NCI-H460 (cell line): ENCODE measurements at places on chromosomes 6 and 20.

DNA sequence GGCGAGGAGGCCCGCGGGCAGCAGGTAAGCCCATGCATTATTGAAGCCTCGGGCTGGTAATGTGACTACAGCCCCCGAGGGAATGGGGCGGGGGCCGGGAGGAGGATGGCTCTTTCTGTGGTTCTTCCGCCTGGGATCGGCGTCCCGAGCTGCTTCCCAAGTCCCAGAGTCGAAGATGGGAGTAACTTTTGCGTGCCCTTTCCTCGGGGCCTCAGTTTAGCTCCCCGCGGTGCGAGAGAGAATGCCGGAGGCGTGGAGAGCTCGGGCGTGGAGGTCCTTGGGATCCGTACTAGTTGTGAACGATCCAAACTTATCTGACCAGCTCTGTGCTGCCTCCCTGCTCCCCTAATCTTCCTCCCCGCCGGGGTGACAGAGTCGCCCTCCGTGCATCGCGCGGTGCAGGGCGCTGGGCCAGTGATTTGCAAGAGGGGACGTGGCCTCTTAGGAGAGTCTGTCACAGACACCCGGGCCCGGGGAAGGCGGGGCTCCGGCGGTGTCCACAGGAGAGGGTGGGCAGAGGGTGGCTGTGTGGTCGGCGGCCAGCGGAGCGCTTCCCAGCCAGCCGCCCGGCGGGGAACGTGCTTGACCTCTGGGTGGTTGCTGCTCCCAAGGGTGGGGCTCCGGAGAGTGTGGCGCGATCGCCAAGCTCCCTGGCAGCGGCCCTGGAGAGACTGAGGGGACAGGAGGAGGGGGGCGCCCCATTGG, 815 bp downstream of the UTRN start:
- no peak for DNase-seq

- no peak for DNase-seq
These were observed 41.7 kb downstream of the PHF3 start for GRCh38 chr6:63677282-63677681.

GRCh38 chr6:87897663-87898062, 150.0 kb upstream of the SPACA1 start:
- no peak for DNase-seq

GRCh38 chr6:158799051-158799792, 19.9 kb downstream of the EZR start:
- DNase-seq, result no peak

- DNase-seq, result no peak
These were observed 52.0 kb upstream of the KIF13A start for GRCh38 chr6:18039481-18039880.

DNA sequence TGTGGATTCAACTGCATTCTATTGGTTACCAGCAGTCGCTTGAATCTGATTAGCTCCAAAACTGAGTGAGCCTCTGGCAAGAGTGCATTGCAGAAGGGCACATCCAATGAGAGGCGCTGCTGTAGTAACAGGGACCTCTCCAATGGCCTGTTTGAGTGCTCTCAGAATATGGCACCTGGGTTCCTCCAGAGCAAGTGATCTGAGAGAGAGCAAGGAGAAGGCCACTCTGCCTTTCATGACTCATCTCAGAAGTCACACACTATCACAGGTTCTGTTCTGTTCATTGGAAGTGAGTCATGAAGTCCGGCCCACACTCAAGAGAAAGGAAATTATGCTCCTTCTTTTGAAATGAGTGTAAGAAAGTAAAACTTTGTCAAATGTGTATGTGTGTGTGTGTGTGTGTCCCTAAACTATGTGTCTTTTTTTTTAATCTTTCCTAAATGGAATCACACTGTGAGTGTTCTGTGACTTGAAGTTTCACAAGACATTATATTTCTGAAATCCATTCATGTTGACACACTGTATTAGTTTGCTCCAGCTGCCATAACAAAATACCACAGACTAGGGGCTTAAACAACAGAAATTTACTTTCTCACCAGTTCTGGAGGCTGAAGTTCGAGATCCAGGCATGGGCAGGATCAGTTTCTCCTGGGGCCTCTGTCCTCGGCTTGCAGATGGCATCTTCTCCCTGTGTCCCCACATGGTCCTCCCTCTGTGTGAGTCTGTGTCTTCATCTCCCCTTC, 138.3 kb upstream of the CDYL start:
- no peak for DNase-seq

DNA sequence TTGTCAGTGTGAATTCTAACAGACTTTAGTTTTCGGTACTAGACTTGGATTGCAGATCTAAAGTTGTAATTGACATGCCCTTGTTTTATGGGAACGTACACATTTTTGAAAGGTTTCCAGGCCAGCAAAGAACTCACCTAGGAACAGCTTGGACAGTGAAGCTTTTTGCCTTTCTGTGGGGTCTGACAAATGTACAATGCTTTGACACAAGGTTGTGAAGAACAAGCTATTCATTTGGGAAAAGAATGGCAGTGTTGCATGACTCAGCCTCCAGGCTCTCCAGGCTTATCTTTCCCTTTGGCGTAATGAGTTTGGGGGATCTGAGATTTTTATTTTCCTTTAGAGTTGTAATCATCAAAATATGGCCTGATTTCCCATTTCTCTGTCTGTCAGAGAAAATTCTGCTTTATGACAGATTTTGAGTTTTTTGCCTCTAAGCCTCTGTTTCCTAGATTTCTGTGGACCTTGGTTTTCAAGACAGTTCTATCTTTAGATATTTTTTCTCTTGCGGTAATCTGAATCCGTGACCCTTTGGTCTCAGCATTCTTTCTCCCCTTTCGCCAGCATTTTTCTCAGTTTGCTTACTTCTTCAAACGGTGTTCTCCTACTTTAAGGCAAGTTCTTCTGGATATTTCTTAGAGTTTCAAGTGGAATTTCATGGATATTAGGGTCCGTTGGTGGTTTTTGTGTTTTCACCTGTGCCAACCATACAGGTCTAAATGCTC, 221.0 kb downstream of the ADGB start:
- no peak for DNase-seq

DNA sequence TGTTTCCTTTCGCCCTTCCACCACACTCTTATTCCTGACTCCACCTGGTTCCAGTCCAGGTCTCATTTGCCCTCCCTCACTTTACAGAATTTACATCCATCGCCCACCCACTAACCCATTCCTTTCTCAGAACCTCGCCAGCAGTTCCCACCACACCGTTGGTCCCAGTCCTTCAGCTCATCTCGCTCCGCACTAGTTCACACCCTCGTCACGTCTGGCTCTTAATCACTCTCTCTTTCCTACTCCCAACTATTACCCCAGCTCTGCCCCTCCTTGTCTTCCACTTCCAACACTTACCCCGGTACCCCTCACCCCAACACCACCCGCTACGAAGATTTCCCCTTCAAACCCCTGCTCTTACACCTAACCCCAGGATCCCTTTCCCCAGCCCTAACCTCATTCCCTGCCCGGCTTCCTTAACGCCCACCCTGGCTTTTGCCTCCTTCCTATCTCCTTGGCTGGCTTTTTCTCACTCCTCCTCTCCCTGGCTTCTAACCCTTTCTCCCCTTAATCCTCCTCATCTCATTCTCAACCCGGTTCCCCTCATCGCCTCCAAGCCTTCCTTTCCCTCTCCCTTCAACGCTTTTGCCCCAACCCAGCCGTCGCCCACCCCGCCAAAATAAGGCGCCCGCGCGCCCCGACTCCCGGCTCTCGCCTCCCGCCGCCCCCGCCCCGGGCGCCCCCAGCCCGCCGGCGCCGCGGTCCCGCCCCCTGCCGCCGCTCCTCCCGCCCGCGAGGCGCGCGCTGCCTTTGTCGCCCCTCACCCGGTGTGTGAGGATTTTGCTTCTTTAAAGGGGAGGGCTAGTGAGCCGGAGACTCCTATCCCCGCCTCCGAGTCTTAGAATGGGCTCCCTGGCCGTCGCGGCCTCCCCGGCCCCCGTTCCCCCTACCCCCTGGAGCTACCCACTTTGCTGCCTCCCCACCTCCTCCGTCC, 542 bp downstream of the USP49 start:
- no peak for DNase-seq

DNA sequence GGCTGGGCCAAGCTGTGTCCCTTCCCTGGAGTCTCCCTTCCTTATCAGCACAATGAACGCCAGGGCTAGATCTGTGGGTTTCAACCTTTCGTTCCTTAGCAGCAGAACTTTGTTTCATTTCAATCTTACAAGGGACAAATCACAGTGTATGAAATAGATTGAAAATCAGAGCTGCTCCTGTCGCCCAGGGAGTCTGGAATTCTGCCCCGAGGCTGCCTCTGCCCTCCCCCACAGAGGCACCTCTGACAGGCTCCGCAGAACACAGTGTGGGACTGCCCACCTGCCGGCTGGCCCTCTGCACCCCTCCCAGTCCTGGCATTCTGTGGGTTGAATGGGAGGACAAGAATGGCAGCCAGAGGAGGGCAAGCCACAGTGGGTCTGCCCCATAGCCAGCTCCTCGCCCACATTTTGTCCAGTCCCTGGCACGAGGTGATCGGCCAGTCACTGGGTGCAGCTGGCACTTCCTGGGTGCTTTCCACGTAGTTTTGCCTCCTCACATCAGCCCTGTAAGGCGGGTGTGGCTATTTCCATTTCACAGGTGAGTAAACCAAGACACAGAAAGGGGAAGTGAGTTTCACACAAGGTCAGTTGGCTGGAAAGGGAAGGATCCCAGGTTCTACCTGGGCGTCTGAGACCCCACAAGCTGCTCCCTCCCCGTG, 26.1 kb downstream of the MANBAL start:
- no peak for DNase-seq

- no peak for DNase-seq
These were observed 7.6 kb upstream of the SRSF3 start for GRCh38 chr6:36586606-36587005.

- no peak for DNase-seq
These were observed 222.9 kb upstream of the DEFB112 start for GRCh38 chr6:50272611-50273010.

DNA sequence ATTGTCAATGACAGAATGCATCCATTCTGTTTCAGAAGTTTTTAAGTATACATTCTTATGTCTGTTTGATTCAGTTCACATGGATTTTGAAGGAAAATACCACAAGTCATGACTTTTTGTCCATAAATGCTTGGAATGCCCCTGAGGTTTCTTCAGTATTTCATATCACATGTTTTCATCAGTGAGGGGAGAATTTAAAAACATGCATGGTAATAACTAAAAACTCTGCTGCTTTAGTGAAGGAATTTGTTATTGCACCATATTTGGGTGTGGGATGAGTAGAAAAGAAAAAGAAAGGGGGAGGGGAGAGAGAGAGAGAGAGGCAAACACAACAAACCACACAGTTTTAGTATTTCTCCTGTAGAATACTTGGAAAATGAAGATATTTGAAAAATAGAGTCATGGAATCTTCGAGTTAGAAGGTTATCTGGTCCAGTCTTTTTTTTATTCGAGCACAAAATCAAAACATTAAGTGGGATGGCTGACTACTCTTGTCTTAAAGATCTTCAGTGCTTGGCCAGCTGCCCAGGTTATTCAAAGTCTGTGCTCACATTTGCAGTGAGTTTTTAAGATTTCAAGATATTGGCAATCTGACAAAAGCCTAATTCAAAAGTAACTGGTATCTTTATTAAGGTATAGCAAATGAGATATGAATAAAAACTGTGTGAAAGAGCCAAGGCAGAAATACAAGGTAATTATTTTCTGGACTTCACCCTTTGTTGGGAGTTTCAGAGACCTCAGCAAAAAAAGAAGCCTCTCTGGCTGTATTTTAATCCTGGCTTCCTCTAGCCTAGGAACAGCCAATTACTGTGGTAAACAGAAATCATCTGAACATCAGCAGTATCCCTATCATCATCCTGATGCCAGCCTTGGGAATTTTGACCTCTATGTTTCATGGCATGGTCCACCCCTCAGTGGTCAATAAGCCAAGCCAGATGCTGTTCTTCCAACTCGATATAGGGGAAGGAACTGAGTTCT, 687.9 kb upstream of the CITED2 start:
- DNase-seq, result peak; percentile 30

DNA sequence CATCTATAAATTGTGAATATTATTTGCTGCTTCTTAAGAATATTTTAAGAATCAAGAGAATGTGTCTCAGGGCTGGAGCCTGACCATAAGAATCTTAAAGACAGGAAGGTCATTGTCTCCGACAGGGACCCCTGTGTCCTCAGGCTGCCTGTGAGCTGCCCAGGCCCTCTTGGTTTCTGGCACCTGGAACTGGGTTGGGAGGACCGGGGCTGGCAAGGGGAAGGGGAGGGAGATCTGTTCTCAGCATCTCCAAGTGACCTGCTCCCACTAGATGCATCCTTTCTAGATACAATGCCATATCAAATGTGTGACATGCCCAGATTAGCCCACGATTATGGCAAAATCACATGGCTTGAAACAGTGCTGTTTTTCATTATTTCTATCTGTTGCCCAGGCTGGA, 110.5 kb downstream of the SCML4 start:
- DNase-seq, result no peak

DNA sequence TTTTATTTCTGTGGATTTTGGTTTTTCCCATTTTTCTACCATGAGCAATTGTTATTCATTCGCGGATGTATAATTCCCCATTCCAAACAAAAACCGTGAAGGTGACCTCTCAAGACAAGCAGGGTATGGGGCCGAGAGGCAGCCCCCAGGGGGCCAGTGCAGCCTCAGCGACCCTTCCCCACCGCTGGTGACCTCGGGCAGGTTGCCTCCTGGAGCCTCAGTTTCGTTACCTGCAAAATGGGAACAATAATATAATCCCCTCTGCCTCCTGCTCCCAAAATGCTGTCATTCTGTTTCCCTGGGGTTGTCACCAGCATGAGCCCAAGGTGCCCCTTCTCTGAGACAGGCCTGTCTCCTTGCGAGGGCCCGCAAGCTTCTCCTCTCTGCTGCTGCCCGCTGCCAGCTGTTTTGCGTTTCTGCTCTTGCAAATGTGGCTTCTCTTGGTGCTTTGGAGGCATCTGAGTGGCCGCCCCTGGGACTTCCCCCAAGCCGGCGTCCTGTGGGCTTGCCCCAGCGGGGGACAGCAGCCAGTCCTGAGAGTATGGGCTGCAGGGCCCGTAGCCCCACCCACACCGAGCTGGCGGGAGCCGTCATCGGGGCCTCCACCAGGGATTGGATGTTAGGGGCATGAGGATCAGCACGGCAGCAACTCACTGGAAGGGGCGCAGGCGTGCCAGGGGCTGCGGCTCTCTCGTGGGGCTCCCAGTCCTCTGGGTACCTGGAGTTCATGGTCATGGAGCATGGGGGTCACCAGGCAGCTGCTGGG, 161.9 kb downstream of the TAF4 start:
- DNase-seq, result no peak

- DNase-seq, result no peak
These were observed 258.6 kb upstream of the KCNG1 start for GRCh38 chr20:51281521-51281920.

DNA sequence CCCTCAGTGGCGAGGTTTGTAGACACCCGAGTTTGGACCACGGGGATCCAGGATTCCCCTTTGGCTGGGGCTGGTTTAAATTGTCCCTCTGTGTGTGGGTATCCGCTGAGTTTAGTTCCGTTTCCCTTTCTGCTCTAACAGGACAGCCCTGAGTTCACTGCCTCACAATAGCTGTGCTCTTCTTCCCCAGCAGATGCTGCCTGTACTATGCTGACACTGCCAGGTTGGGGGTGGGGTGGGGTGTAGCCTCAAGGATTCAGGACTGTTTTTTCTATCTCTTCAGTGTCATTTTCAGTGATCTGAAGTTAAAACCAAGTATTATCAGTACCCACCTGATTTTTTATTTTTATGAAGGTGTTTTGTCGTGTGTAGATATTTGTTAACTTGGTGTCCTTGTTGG, 655.0 kb downstream of the COL12A1 start:
- no peak for DNase-seq
